ENCODE measurements at places on chromosomes 6 and 20.
A peak's percentile ranks its signal among the peaks of the same experiment; 100 is the strongest.

- no peak for DNase-seq
Observed at GRCh38 chr20:46364670-46365486, 41.5 kb downstream of the ELMO2 start.

DNA sequence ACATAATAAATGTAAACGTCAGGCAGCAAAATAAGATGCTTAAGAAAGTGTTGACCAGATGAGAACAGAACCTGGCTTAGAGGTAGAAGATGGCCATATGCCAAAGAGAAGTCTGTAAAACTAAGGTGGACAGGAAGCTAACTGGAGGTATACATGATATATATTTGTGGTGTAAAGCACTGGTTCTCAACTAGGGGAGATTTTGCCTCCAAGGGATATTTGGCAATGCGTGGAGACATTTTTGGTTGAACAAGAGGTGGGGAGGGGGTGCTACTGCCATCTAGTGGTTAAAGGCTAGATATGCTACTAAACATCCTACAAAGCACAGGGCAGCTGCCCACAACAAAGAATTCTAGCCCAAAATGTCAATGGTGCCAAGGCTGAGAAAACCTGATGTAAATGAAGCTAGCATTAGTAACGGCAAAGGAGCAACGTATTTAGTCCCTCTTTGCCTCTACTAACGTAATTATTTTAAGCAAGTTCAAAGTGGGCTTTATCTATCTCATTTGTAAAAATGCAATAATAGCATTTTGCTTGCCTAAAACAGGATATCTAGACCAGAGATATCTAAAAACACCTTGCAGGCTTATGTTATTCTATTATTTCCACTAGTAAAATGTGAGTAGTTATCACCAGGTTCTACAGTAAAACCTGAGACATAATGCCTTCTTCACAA is 182.6 kb downstream of the RNGTT start:
- DNase-seq: peak; percentile 61

- no peak for DNase-seq
Observed at GRCh38 chr6:44177691-44178423, 19.2 kb downstream of the CAPN11 start.

DNA sequence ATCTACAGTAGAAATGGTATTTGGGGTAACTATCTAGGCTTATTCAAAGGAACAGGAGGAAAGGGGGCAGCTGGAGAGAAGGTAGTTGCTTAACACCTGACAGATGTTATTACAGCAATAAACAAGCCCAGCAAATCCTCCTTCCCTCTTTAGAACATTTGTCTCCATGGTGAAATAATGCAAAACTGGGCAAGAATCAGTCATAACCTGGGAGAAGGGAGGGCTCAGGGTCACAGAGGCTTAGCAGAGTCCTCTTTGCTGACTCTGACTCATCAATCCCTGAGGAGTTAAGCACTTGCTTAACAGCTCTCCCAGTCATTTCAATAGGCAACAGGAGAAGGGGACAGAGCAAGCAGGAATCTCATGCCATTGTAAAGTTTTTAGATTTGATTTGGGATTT is 230.3 kb downstream of the IBTK start:
- DNase-seq: no peak

DNA sequence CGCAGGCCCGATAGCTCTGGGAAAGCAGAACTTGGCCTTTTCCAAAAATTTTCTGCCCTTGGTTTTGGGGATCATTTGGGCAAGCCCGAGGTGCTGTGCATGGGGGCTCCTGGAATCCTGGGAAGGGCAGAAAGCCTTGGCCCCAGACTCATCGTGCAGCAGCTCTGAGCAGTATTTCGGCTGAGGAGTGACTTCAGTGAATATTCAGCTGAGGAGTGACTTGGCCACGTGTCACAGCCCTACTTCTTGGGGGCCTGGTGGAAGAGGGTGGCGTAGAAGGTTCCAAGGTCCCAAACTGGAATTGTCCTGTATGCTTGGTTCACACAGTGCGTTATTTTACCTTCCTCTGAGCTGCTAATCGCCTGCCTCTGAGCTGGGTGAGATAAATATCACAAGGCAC is 1.1 kb upstream of the BMP2 start:
- DNase-seq: no peak

DNA sequence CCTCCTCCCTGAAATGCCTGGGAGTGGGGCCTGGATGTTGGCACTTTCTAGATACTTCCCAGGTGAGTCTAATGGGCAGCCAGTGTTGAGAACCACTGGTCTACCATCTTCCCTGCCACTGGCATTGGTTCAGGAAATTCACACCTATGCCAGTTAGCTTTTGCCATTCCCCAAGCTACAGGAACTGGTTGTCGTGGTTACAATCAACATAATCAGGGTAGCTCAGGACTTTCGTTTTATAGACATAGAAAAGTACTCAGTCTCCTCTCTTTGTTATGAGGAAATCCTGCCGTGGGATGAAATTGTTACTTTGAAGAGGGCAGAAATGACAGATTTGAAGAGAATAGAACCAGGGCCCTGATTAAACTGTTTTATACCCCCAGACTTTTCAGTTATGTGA is 127.9 kb upstream of the FOXO3 start:
- DNase-seq: no peak

GRCh38 chr20:62659488-62660239 is 17.4 kb downstream of the SLCO4A1 start:
- no peak for DNase-seq

Data from hematopoietic multipotent progenitor cell treated with erythropoietin and hydrocortisone succinate and interleukin-3 and kit ligand, for 17 days (in vitro differentiated cells).